ENCODE measurements at places on chromosomes 7 and 10.

- peak; percentile 37 for DNase-seq
These were observed 4.4 kb upstream of the MYL7 start for GRCh38 chr7:44145479-44145968.

- no peak for DNase-seq
These were observed 17.2 kb upstream of the FAM170B start for GRCh38 chr10:49151025-49151445.

DNA sequence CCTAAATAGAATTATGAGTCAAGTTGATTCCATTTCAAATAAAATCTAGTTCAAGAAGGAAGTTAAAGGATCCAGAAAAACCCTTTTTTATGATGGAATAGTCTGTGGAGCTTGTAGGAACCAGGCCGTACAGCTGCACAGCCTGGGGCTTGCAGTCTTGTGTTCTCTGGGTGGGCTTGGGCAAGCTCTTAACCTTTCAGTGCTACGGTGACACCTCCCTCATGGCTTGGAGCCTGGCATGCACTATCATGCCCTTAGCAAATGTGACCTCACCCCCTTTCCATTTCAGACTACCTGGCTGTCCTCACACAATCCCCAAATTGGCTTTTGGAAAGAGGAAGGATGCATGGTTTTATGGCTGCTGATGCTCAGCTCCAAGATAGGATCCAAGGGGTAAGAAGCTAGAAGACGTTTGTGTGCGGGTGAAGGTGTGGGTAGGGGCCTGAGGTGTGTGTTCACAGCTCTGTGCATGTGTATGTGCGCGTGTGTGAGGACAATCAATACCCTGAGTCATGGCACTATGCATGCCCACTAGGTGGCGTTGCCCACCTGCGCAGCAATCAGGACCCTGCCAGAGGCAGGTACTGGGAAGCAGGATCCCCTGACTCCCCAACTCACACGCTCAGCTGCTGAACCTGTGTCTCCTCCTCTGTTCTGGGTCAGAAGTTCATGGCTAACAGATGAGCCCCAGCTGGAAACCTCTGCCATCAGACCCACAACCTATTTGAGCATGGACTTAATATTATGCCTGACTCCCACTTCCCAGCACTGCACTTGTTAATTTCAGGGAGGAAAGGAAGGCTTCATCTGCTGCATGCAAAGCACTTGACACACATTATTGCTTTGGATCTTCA is 113.4 kb downstream of the PTPN20 start:
- peak; percentile 18 for DNase-seq

DNA sequence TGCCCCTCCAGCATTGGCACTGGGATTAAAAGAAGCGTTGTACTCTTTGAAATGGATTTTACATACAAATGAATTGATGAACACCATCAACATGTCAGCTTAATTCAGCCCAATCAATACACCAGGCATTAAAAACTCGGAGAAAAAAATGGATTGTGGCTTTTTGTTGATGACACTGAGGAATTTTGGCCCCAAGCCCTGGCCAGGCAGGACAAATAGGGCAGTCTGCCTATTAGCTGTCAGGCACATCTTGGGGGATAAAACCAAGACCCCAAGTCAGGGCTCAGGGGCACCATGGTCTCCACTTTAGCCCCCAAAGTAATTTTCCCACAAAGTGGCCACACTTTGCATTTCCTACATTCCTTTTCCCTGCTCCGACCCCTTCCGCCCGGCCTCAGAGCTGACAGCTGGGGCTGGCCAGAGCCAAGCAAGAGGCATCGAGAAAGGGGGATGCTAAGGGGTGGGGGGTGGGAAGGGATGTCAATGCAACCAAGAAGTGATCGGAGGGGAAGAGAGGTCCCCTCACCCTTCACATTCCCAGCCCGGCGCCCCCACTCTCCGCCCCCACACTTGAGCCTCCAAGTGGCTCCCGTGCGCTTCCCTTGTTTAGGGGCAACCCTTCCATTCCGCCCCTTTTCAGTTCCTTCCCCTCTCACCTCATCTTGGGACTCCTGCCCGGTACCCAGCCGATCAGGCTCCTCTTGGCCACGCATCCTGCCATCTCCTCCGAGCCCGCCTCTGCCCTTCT is 711 bp downstream of the HIP1 start:
- DNase-seq = no peak

DNA sequence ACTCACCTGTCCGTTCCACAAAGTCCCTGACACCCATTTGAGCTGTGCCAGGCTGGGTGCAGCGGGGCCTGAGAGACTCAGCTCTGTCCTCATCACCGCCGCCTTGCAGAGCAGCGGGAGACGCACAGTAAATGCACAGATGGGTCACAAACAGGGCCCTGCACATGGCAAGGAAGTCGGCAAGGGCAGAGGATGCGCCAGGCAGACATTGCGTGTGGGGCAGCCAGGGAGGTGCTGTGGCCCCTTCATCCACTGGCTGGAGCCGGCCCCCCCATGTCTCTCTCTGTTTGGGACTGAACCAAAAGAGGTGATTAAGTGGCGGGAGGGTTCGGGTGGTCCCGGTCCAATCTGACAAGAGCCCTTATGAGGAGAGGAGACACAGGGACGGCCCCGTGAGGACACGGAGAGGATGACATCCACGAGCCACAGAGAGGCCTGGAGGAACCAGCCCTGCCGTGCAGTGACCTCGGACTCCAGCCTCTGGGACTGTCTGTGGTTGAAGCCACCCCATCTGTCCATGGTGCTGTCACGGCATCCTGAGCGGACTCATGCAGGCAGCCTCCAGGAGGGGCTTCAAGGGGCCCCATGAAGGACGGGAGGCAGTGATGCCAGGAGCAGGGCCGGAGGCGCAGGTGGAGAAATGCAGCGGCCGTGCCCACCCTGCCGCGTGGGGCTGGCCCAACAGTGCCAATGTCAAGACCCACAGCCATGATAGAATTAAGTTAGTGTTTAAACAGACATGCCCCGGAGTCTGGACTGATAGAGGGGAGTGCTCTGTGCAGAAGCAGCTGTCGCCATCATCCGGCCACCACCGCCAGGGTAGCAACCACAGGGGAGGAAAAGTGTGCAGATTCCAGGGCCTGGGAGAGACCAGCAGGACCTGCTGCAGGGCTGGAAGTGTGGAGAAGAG is 28.4 kb upstream of the FOXL3 start:
- no peak for DNase-seq

GRCh38 chr10:30637881-30638467 is 8.4 kb upstream of the LYZL2 start:
- DNase-seq = peak; percentile 88

DNA sequence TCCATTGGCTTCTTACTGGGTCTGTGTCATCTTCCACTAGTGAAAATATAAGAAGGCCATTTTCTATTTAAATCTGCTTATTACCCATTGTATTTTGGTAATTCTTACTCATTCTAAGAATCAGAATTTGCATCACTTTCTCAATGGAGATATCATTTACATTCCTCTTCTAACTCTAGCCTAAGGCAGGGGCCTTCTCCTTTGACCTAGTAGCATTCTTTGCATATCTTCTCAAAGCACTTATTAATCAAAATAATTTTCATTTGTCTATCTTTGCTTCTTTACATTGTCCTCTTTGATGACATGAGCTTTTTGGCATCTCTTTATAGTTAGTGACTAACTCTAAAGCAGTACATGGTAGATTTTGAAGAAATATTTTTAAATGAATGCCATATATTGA is 400.9 kb upstream of the SEMA3D start:
- peak; percentile 50 for DNase-seq

GRCh38 chr7:101405474-101406067 is 42.9 kb downstream of the COL26A1 start:
- no peak for DNase-seq

- DNase-seq = peak; percentile 47
These were observed 128.6 kb downstream of the CCNY start for GRCh38 chr10:35464825-35465456.

- DNase-seq = peak; percentile 71
These were observed 25.3 kb downstream of the ANXA8 start for GRCh38 chr10:47458466-47459154.

Measured in fibroblast of skin of abdomen (primary cell).